NCI-H1417 treated with DMSO at 0.1 percent for 48 hours (cell line): ENCODE measurements at places on chromosomes 16 and 17.

GRCh38 chr17:6066183-6066948 lies 3.8 kb upstream of the WSCD1 start:
- DNase-seq, result no peak

- no peak for DNase-seq
Observed at GRCh38 chr16:84467256-84467655, 37.2 kb downstream of the MEAK7 start.

DNA sequence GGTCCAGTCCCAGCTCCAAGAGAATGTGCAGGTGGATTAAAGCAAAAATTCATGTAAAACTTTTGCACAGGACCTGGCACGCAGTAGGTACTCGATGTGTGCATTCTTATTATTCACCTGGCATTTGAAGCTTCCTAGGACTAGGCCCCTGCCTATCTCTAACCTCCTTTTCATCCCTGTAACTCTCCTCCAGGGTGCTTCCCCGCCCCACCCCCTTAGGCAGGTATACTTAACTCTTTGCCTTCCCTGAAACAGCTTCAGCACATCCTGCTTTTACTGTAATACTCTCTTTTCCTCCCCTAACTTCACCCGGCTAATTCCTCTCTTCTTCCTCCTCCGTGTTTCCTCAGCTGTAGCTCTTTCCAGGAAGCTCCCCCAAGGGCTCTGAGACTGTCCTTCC lies 54.8 kb downstream of the CDK5R1 start:
- no peak for DNase-seq

- no peak for DNase-seq
Observed at GRCh38 chr17:44967026-44967906, 837 bp downstream of the C1QL1 start.
